Fibroblast of skin of back (primary cell): ENCODE measurements at places on chromosomes 3 and 15.
A peak's percentile ranks its signal among the peaks of the same experiment; 100 is the strongest.

DNA sequence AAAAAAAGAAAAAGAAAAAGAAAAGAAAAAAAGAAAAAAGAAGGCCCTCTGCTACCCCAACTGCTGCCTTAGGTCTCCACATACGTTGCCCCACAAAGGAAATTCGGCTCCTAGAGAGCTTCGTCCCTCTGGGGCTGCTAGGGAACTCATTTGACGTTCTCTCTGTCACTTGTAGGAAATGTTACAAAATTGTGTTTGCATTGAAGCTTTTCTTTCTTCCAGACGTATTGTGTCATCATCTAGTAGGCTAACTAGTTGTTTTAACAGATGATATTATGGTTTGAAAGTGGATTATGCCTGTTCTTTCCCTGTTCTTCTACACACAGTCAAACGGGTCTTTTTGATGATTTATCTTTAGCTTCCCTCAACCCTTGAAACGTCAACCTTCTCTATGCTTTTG, 125.3 kb downstream of the BDH1 start:
- no peak for DNase-seq

DNA sequence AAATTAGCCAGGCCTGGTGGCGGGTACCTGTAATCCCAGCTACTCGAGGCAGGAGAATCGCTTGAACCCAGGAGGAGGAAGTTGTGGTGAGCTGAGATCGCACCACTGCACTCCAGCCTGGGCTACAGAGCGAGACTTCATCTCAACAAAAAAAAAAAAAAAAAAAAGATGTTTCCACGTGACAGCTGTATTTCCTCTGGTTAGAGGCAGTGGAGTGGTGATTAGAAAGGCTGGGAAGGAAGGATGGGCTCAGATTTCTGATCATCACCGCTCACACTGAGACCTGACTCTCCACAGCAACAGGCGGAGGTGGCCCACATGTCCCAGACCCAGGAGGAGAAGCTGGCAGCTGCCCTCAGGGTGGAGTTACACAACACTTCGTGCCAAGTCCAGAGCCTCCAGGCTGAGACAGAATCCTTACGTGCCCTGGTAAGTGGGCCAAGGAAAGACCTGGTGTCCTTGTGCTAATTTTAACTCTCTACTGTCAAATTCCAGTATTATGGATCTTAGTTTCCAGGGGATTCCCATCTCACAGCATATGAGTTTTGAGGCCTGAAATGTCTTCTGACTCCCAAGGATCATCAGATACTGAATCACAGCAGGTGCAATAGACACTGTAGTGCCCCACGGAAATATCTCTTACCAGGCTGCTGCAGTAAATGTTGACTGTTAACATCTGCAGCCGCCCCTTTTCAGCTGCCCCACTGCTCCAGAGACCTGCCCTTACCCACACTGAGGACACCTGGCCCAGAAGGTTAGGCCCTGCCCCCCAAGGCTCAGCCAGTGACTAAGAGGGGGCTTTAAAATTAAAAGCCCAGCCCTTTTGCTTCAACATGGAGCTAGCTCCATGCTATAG, 66.9 kb downstream of the BFSP2 start:
- DNase-seq: no peak

DNA sequence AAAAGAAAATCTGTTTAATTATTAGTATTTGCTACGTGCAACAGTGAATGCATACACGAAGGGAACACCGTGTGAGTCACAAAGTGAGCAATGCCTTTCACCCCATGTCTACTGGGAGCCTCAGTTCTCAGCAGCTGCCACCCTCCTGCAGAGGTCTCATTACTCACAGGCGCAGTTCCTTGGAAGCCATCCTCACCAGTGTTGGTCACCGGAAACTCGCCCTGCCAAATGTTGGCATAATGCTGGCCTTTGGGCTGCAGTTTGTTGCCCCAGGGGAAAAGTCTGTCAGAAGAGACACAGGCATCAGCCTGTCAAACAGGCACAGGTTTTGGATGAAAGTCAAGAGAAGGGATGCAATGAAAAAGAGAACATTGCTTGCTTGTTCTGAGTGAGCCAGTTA, 50.1 kb downstream of the SUMF1 start:
- peak; percentile 79 for DNase-seq

GRCh38 chr15:34905047-34905446, 64.5 kb downstream of the AQR start:
- no peak for DNase-seq

- peak; percentile 92 for DNase-seq
Measured at GRCh38 chr3:62109534-62109933, 263.8 kb downstream of the FEZF2 start.

- no peak for DNase-seq
Measured at GRCh38 chr15:23773093-23773492, 86.0 kb upstream of the NDN start.

- DNase-seq: peak; percentile 2
Measured at GRCh38 chr3:38907426-38907825, 91.4 kb upstream of the SCN10A start.

- DNase-seq: no peak
Measured at GRCh38 chr3:81270603-81271379, 490.7 kb downstream of the GBE1 start.

GRCh38 chr3:7646851-7647250, 785.9 kb downstream of the GRM7 start:
- DNase-seq: no peak

DNA sequence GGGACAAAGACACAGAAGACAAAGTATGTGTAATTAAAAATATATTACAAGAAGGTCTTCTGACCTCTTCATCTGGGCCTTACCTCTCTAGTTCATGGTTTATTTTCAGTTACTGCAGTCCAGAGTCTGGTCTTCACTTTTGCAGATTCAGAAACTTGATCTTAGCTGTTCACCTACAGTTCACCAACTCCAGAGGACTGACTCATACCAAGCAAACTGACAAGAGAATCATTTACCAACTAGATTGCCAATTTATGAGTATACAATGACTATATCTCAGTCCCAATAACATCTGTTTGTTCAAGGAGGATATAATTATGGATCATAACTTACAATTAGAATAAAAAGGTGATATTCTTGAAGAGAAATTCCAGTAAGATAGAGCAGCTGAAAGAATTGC, 9.0 kb downstream of the P2RY1 start:
- DNase-seq: no peak

DNA sequence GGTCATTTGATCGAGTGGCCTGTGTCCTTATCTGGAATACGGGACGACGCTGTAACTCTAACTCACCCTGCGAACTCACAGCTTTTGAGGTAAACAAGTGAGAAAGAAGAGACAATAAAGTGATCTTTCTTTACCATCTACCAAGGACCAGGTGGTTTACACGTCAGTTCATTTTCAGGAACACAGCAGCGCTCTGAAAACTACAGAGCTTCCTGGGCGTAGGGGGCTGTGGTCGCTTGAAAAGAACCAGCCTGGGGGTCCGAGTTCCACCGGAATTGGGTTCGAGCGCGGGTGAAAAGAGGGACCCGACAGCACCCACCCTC, 357 bp downstream of the KIAA1143 start:
- DNase-seq: no peak

GRCh38 chr3:99774467-99774866, 43.2 kb upstream of the CMSS1 start:
- peak; percentile 91 for DNase-seq

DNA sequence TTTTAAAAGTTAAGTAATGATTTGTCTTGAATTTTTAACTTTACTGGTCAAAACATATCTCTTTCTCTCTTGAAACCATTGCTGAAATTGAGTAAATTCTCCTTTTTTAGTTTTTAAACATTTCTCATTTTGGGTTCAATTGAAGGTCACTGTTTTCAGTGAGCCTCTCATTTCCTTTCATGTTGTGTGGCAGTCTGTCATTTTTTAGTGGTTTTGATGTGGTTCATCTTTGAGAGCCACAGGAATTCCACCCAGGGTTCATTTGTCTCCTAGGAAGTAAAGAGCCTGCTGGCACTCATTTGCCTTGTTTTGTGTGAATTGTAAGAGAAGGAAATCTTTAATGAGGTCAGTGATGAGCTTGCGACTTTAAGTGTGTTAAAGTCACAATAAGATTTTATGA, 10.4 kb downstream of the CLDN11 start:
- peak; percentile 68 for DNase-seq

- no peak for DNase-seq
Measured at GRCh38 chr3:17006132-17006852, 121.5 kb downstream of the PLCL2 start.

GRCh38 chr15:78536134-78536533, 4.1 kb upstream of the PSMA4 start:
- DNase-seq: peak; percentile 8

DNA sequence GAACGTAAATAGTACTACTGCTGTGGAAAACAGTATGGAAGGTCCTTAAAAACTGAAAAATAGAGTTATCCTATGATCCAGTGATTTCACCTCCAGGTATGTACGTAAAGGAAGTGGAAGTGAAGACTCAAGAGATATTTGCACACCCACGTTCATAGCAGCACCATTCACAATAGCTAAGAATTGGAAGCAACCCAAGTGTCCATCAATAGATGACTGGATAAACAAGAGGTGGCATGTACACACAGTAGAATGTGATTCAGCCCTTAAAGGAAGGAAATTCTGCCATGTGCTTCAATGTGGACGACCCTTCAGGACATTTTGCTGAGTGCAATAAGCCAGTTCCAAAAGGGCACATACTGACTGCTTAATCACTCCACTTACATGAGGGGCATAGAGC, 188.3 kb downstream of the APBA2 start:
- no peak for DNase-seq

- DNase-seq: peak; percentile 32
Measured at GRCh38 chr3:109081746-109082510, 36.0 kb downstream of the MORC1 start.

DNA sequence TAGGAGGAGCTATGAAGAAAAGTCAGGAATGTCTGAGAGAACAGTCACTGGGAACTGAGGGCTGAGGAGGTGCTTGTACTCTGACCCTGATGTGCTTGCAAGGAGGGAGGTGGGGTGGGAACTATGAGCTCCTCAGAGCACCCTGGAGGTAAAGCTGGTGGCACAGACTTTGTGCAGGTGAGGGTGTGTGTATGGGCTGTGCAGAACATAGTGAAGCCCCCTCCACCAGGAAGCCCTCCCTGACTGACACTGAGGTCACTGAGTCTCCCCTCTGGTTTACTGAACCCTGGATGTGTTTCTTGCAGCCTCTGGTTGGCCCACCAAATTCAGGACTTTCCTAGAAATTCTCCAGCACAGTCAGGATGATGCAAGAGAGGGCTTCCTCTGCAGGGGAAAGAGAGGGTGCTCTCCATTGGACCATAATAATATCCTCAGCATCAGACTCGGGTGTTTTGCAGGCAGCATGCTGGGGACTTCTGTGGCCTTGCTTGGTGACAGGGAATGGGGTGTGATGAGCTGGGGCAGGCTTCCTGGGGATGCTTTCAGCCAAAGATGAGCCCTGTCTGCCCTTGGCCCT, 1.5 kb upstream of the ISLR start:
- no peak for DNase-seq

DNA sequence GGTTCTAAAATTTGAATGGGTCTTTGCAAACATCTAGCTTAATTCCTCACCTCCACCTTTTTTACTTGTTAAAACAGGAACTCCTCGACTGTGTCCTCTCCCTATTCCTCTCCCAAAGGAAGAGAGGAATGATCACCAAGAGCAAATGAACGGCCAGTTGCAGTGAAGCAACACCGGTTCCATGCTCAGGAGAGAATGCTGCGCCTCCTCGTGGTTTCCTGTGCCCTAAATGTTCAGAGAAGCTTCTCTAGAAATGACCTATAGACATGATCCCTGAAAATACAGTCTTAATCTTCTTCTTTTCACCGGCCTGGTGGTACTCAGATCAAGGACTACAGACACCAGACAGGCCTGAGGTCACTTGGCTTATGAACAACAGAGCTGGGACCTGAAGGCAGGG, 65.1 kb upstream of the GUCA1C start:
- DNase-seq: no peak

- no peak for DNase-seq
Measured at GRCh38 chr3:180911876-180912303, 580 bp upstream of the FXR1 start.

- no peak for DNase-seq
Measured at GRCh38 chr3:136249091-136249490, 1.0 kb upstream of the PCCB start.

- no peak for DNase-seq
Measured at GRCh38 chr3:43687499-43687811, 3.3 kb upstream of the ABHD5 start.

DNA sequence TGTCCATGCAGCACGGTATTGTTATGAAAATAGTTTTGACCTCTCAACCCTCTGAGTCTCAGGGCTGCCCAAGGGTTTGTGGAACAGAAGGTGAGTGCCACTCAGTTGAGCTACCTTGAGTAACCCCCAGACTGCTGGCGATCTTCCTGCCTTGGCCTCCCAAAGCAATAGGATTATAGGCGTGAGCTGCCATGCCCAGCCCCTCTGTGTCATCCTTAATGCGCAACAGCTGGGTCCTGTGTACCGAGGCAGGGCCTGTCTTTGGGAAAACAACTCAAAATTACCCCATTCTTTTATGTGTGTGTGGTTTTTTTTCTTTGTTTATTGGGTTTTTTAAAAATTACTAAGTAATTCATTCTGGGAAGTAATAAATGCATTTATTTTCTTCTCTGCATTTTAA, 78.3 kb upstream of the TPM1 start:
- DNase-seq: peak; percentile 54

DNA sequence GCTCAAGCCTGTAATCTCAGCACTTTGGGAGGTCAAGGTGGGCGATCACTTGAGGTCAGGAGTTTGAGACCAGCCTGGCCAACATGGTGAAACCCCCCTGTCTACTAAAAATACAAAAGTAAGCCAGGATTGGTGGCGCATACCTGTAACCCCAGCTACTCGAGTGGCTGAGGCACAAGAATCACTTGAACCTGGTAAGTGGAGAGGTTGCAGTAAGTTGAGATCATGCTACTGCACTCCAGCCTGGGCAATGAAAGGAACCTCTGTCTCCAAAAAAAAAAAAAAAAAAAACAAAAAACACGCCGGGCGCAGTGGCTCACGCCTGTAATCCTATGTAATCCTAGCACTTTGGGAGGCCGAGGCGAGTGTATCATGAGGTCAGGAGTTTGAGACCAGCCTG, 18.9 kb upstream of the AP4E1 start:
- no peak for DNase-seq

DNA sequence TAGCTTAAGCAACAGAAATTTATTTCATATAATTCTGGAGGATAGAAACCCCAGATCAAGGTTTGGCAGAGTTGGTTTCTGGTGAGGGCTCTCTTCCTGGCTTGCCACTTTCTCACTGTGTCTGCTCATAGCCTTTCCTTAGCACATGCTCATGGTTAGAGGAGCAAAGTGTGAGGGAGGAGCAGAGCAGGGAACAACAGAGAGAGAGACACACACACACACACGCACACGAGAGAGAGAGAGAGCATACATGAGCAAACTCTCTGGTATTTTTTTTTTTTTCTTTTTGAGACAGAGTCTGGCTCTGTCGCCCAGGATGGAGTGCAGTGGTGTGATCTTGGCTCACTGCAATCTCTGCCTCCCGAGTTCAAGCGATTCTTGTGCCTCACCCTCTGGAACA, 36.8 kb upstream of the ZDHHC23 start:
- peak; percentile 11 for DNase-seq

- DNase-seq: no peak
Measured at GRCh38 chr15:58598829-58599210, 150.7 kb downstream of the ADAM10 start.

- no peak for DNase-seq
Measured at GRCh38 chr3:81658322-81658997, 103.0 kb downstream of the GBE1 start.
